ENCODE measurements at places on chromosomes 11 and 22. TPM values are rescaled to one million over a fixed set of nuclear protein-coding genes. Genes with fewer than 3 reads are reported as not detected.
A peak's percentile ranks its signal among the peaks of the same experiment; 100 is the strongest.

DNA sequence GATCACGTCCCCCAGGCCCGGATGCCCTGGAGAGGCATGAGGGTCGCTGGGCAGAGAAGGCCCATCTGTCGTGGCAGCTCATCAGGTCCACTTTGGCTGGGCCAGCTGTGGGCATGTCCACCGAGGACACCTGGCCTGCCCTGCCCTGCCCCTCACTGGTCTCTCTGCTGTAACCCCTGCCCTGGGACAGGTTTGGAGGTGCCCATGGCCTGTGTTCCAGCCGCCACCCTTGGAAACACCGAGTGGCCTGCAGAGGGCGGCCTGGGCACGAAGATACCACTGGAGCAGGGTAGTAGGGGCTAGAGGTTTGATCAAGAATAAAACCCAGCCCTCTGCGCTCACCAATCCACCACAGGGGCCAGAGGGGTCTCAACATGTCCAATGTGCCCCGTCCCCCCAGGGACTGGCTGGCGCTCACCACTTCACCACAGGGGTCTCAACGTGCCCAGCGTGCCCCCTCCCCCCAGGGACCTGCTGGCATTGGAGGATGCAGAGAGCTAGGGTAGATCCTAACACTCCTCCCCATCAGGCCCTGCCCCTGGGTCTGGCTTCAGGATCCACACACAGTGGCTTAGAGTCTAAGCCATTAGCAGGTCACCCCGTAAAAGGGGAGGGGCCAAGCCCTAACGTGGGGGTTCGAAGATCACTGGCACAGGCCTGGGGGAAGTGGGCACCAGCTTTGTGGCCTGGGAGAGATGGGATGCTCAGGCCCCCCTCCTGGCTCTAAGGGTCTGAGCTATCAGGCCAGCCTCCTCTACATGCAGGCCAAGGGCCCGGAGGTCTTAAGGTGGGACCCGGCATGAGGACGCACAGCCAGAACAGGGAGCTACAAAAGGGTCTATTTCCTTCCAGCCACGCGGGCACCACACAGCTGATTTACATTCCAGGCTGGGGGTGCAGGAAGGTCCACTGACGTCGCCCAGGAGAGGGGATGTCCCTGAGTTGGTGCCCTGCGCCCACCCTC, 1.3 kb upstream of the HDAC10 start:
- H3K27ac ChIP-seq = no peak overlapping the region
- peaks cover 9% of the 10 kb centered on the region for H3K4me1 ChIP-seq
- DNase-seq = no peak

GRCh38 chr11:133937468-133937867, 19.3 kb downstream of the IGSF9B start:
- H3K36me3 ChIP-seq = no peaks in the 10 kb centered on the region
- DNase-seq = no peak
- H3K27ac ChIP-seq = no peak overlapping the region

- H3K27me3 ChIP-seq = no peaks in the 10 kb centered on the region
- no peak overlapping the region for H3K4me3 ChIP-seq
- no peak overlapping the region for H3K27ac ChIP-seq
- peaks cover 62% of the 10 kb centered on the region for H3K4me1 ChIP-seq
Measured at GRCh38 chr11:63765688-63766241, 2.8 kb downstream of the ZFTA start.

DNA sequence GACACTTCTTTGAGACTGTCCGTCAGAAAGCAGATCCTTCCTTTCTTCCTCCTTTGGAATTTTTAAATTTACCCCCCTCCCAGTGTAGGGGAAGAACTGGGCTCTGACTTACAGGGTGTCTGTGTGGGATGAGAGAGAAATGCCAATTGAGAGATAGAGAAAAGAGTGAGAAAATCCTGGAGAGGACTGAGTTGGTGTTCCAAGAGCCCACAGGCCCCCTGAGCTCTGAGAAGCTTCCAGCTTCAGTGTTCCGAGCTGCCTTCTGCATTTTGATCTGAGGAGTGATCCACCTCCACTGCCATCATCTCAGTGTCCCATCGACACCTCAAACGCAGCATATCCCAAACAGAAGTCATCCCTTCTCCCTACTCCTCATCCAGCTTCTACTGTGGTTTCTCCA, 70.7 kb upstream of the GRK3 start:
- no peaks in the 10 kb centered on the region for H3K4me1 ChIP-seq
- H3K36me3 ChIP-seq = no peaks in the 10 kb centered on the region
- H3K27ac ChIP-seq = no peak overlapping the region
- DNase-seq = no peak

DNA sequence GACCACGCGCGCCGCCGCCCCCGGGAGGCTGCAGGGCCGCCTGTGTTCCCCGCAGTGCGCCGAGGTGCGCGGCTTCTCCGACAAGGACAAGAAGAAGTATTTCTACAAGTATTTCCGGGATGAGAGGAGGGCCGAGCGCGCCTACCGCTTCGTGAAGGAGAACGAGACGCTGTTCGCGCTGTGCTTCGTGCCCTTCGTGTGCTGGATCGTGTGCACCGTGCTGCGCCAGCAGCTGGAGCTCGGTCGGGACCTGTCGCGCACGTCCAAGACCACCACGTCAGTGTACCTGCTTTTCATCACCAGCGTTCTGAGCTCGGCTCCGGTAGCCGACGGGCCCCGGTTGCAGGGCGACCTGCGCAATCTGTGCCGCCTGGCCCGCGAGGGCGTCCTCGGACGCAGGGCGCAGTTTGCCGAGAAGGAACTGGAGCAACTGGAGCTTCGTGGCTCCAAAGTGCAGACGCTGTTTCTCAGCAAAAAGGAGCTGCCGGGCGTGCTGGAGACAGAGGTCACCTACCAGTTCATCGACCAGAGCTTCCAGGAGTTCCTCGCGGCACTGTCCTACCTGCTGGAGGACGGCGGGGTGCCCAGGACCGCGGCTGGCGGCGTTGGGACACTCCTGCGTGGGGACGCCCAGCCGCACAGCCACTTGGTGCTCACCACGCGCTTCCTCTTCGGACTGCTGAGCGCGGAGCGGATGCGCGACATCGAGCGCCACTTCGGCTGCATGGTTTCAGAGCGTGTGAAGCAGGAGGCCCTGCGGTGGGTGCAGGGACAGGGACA, 2.7 kb downstream of the NLRP6 start:
- H3K36me3 ChIP-seq = no peaks in the 10 kb centered on the region
- no peak overlapping the region for H3K27ac ChIP-seq
- H3K4me1 ChIP-seq = peaks cover 15% of the 10 kb centered on the region
- no peaks in the 10 kb centered on the region for H3K27me3 ChIP-seq
- H3K4me3 ChIP-seq = no peak overlapping the region

DNA sequence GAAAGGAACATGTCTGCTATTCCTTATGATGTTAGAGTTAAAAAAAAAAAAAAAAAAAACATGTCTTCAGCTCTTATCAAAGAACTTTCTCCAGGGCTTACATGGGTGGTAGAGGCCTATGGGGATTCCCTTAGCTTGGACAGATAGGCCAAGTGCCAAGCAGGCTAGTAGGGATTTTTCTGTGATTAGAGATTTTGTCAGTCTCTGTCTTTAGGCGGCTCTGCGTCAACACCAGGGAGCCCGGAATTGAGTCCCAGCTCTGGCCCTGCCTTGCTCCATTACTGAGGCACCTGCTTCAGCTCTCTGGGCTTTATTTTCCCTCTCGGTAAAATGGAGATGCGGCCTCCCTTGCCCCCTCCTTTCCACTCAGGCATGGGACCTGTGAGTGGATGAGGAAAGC, 13.1 kb downstream of the CRY2 start:
- H3K4me1 ChIP-seq = no peaks in the 10 kb centered on the region
- H3K27ac ChIP-seq = no peak overlapping the region
- no peaks in the 10 kb centered on the region for H3K27me3 ChIP-seq
- H3K4me3 ChIP-seq = no peak overlapping the region
- DNase-seq = no peak

- no peak for DNase-seq
- no peaks in the 10 kb centered on the region for H3K4me1 ChIP-seq
- no peaks in the 10 kb centered on the region for H3K36me3 ChIP-seq
- peaks cover 47% of the 10 kb centered on the region for H3K27me3 ChIP-seq
Measured at GRCh38 chr22:37390075-37390474, 37.2 kb downstream of the ELFN2 start.

DNA sequence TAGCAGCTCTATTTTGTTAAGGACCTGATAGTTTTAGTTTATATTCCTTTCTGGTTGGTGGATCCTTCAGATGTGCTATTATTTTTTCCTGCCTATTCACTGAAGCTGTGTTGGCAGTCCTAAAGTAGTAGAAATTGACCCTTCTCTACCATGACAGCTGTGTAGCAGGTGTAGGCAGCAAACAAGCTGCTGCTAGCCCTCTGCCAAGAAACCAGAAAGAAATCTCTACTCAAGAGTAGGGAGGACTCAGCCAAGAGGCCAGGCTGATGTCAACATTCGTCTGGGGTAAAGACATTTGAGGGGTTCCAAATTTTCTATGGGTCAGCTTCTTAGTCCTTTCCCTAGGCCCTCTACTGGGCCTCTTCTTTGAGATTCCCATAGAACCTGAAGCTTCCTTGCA, 51.2 kb downstream of the CSTF3 start:
- H3K4me1 ChIP-seq = no peaks in the 10 kb centered on the region
- DNase-seq = no peak
- H3K36me3 ChIP-seq = peaks cover 11% of the 10 kb centered on the region

DNA sequence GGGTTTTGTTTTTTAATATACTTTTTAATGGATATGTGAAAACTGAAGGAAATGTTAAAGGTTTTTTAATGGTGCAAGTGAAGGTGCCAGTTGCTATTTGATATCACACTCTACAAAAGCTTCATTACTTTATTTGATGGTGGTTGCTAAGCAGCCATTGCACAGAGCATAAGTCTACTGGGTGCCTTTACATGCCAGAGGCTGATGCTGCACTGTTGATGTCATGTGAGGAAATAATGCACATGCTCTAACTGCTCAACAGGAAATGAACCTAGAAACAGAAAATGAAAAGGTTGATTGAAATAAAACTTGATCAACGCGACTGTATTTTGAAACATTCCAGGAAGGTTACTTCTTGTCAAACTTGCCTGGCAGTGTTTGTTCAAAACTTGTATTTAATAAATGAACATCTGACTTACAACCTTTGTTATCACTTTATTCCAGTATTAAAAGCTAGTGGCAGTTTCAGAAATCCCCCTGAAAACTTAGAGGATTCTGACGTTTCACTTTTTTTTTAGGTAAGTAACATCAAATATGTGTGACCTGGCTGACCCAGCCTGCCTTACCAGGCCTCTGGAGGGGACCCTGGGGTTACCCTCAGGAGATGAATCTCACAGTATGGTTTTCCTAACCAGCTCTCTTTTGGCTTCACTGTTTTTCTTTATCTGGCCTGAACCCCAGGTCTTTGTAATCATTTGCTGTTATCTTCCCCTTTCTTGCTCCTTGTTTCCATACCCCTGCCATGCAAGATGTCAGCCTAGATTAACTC, 2.4 kb upstream of the ATP5MG start:
- peaks cover 17% of the 10 kb centered on the region for H3K4me1 ChIP-seq
- no peaks in the 10 kb centered on the region for H3K27me3 ChIP-seq
- H3K36me3 ChIP-seq = peaks cover 43% of the 10 kb centered on the region
- DNase-seq = no peak
- H3K27ac ChIP-seq = peak overlapping the region; percentile 22

DNA sequence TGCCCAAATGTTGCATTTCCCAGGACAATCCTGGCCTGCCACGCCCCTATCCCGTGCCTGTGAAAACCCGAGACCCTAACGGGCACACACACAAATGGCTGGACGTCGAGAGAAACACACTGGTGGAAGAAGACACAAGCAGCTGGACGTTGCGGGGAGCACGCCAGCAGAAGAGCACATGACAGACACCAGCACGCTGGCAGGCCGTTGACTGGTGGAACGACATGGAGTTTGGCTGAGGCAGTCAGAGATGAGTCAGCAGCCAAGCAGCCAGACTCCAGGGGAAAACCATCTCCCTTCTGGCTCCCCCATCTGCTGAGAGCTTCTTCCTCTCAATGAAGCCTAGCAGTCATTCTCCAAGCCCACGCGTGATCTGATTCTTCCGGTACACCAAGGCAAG, 606.7 kb upstream of the LRRC4C start:
- no peaks in the 10 kb centered on the region for H3K27me3 ChIP-seq
- DNase-seq = no peak
- H3K4me3 ChIP-seq = no peak overlapping the region
- H3K27ac ChIP-seq = no peak overlapping the region

GRCh38 chr11:129493746-129494145, 118.1 kb downstream of the BARX2 start:
- DNase-seq = no peak
- H3K27me3 ChIP-seq = no peaks in the 10 kb centered on the region
- H3K36me3 ChIP-seq = no peaks in the 10 kb centered on the region
- no peaks in the 10 kb centered on the region for H3K4me1 ChIP-seq

- no peak for DNase-seq
- H3K27ac ChIP-seq = no peak overlapping the region
Measured at GRCh38 chr11:70601861-70602538, 203.7 kb downstream of the CTTN start.

GRCh38 chr11:83192606-83193245, 786 bp upstream of the ANKRD42 start:
- H3K36me3 ChIP-seq = peaks cover 45% of the 10 kb centered on the region
- H3K27me3 ChIP-seq = no peaks in the 10 kb centered on the region
- peak overlapping the region; percentile 82 for H3K4me3 ChIP-seq
- peak overlapping the region; percentile 92 for H3K27ac ChIP-seq
- DNase-seq = no peak

- H3K36me3 ChIP-seq = peaks cover 44% of the 10 kb centered on the region
- peaks cover 15% of the 10 kb centered on the region for H3K4me1 ChIP-seq
- H3K4me3 ChIP-seq = no peak overlapping the region
- DNase-seq = no peak
- no peak overlapping the region for H3K27ac ChIP-seq
Measured at GRCh38 chr22:29833392-29833965, 4.6 kb downstream of the ASCC2 start.

DNA sequence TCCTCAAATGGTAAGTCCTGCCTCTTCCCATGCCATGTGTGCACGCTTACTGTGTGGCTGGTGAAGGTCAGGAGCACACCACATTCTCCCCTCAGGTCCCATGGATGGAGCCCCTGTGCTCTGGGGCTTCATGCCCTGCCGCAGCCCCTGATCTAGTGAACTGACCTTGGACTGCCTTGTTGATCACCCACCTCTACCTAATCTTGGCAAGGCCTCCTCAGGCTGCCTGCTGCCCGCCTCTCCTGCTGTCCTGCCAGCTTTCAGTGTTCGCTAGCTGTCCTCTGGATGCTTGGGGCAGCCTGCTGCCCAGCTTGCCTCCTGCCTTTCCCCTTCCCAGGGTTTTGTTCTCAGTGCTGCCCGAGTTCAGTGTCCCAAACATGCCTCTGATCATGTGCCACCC, 38.1 kb downstream of the CABIN1 start:
- H3K27me3 ChIP-seq = no peaks in the 10 kb centered on the region
- DNase-seq = no peak
- H3K4me3 ChIP-seq = no peak overlapping the region

- H3K4me1 ChIP-seq = no peaks in the 10 kb centered on the region
- peaks cover 29% of the 10 kb centered on the region for H3K27me3 ChIP-seq
- H3K4me3 ChIP-seq = no peak overlapping the region
- H3K27ac ChIP-seq = no peak overlapping the region
- no peaks in the 10 kb centered on the region for H3K36me3 ChIP-seq
Measured at GRCh38 chr11:119540370-119541125, 117.6 kb upstream of the THY1 start.

The PHOX2A gene
- total RNA-seq = not detected

The TMEM86A gene
- 0.74 TPM for total RNA-seq

The SREBF2 gene
- total RNA-seq = 84.2 TPM

The KCTD14 gene
- 0.29 TPM for total RNA-seq

The KRTAP5-4 gene
- total RNA-seq = not detected

The CABP4 gene
- not detected for total RNA-seq

The ZFP91 gene
- total RNA-seq = 47.3 TPM
